Amniotic stem cell (primary cell): ENCODE measurements at places on chromosomes 13 and 19.

DNA sequence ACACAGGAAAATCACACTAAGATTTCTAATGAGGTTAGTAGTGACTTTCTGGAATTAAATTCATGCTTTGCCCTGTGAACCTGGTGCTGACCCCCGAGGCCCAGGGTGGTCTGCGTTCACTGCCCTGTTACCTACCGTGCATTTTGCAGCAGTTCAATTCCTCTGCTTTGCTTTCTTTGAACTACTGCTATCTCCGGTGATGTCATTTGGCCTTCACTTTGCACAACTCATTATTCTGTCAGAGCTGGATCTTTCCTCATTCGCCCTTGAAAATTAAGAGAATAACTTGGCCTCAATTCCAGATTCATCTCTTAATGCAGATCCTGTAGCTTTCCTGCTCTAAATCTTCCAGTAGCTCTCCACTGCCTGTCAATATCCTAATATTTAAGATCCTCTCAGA is 8.8 kb upstream of the LRRC63 start:
- DNase-seq, result no peak

DNA sequence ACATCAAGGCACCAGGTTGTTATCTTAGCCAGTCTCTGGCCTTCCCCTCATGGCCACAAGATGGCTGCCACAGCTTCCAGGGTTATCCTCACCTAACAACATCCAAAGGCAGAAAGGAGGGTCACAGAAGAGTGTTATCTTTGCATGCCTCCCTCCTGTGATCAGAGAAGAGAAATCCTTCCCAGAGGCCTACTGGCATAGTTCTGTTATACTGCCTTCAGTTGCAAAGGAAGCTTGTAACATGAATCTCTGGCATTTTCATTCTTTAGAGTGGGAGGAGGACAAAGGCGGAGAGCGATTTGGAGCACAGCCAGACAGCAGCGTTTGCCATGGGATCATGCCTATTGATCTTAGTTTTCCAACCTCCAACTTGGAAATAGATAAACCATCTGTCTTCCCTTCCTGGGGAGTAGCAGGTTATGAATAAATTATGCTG is 135.7 kb downstream of the DNAJC15 start:
- DNase-seq, result peak; percentile 19

- no peak for DNase-seq
Measured at GRCh38 chr19:8028951-8029491, 23.5 kb upstream of the CCL25 start.

DNA sequence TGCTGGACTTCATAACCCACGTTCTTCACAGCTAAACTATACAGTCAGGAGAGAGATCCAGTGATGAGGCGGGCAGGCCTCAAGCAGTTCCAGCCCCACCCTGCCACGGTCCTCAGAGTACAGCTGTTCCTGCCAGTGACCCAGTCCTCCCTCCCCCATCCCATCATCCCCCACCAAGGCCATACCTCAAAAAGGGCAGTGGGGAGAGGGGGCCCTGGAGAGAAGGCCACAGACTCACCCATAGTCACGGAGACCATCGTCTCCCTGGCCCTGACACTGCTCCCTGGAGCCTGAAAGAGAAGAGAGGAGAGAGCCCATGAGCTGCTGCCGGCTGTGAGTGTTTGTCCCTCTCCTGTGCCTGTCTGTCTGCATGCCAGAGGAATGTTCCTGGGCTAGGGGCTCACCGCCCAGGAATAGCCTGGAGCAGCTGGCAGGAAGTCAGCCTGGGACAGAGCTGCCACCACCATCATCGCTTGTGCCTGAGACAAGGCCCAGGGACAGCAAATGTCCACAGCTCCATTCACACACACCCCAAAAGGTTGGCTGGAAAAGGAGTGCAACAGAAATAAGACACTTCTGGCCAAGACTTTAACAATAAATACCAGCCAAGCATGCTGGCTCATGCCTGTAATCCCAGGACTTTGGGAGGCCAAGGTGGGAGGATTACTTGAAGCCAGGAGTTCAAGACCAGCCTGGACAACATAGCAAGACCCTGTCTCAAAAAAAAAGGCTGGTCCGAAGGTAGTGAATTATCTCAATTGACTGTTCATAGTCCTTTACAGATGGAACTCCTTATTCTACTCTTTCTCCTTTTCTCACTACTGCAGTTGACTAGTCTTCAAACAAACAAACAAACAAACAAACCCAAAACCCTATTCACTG is 6.4 kb downstream of the C19orf47 start:
- DNase-seq, result no peak

GRCh38 chr13:76879203-76879882 is 6.9 kb downstream of the KCTD12 start:
- DNase-seq, result no peak
